ENCODE measurements at places on chromosomes 7 and 10.

- H3K36me3 ChIP-seq, result no peaks in the 10 kb centered on the region
- H3K4me3 ChIP-seq, result peak within 1 kb of the TSS; percentile 53
- no peaks in the 10 kb centered on the region for H3K4me1 ChIP-seq
- H3K27ac ChIP-seq, result peak within 1 kb of the TSS; percentile 47
- H3K27me3 ChIP-seq, result no peaks in the 10 kb centered on the region
Measured at GRCh38 chr7:33905389-33906032, at the start of gene BMPER. Gene BMPER (plus strand): TSS chr7:33905539. CDS start chr7:33905614, 75 bp downstream.

- no peaks in the 10 kb centered on the region for H3K36me3 ChIP-seq
- no peak overlapping the region for H3K4me3 ChIP-seq
- no peak for DNase-seq
- peak overlapping the region; percentile 19 for H3K27ac ChIP-seq
- peaks cover 33% of the 10 kb centered on the region for H3K4me1 ChIP-seq
Measured at GRCh38 chr10:33302208-33302829, 32.1 kb downstream of the NRP1 start.

DNA sequence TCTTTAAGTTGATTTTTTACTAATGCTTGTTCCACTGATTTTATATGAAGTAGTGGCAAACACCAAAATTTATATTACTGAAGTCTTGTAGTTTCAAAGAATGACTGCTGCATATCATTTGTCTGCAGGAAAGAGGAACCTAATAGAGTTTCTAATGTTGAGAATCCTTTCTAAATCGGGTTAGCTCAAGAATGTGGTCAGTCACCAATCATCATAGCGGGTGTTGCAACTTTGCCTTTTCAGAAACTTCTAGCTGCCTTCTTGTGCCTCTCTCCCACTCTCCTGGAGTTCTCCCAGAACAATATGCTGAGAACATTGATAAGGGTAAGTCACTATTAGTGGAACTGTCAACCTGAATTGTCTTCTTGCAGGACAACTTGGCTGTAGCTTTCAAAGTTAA is 524.8 kb upstream of the SORCS1 start:
- no peak overlapping the region for H3K4me3 ChIP-seq
- no peaks in the 10 kb centered on the region for H3K36me3 ChIP-seq
- no peak overlapping the region for H3K27ac ChIP-seq
- no peaks in the 10 kb centered on the region for H3K27me3 ChIP-seq
- peak; percentile 38 for DNase-seq

- no peak for DNase-seq
- peaks cover 18% of the 10 kb centered on the region for H3K4me1 ChIP-seq
- no peaks in the 10 kb centered on the region for H3K36me3 ChIP-seq
- H3K27ac ChIP-seq, result no peak overlapping the region
Measured at GRCh38 chr7:117085769-117086463, 132.6 kb downstream of the ST7 start.

DNA sequence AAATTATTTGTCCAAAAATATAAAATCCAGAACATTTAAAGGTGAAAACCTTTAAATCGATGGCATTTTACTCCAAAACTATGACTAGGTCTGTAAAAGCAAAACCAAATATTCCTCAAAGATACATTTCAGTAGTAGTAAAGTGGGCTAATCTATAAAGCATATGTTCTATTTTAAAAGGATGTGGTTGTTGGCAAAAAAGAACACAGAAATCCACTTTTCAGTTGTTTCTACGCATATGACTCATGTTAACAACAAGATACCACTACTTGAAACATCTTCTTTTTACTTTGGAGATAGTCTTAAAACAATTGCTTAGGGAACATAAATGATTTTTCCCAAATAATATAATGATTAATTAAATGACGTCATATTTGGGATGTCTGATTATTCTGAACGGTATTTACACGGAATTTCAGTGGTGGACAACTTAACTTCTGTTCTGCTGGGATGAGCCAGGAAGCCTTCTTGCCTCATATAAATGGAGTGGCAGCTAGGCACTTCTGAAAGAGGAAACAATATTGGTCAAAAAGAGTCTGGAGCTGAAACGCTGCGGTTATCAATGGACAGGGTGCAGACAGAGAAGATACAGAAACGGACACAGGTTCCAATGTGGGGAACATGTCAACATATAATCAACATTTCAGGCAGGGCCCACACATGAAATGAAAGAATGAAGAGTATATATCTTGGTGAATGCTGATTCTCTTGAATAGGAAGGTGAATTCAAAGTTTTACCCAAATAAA is 78.5 kb downstream of the ETV1 start:
- DNase-seq, result no peak
- no peaks in the 10 kb centered on the region for H3K4me1 ChIP-seq
- H3K36me3 ChIP-seq, result no peaks in the 10 kb centered on the region
- H3K27ac ChIP-seq, result no peak overlapping the region

DNA sequence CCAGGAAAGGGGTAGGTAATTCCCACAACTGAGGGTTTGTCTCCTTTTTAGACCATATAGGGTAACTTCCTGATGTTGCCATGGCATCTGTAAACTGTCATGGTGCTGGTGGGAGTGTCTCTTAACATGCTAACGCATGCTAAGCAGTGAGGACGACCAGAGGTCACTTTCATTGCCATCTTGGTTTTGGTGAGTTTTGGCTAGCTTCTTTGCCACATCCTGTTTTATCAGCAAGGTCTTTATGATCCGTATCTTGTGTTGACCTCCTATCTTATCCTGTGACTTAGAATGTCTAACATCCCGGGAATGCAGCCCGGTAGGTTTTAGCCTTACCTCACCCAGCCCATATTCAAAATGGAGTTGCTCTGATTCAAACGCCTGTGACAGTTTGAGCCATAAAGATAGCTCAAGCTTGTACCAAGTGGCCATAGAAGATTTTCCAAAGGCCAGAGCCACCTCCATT is 176.0 kb upstream of the NAMPT start:
- DNase-seq, result no peak
- no peaks in the 10 kb centered on the region for H3K27me3 ChIP-seq
- H3K4me3 ChIP-seq, result no peak overlapping the region

- no peaks in the 10 kb centered on the region for H3K27me3 ChIP-seq
- no peaks in the 10 kb centered on the region for H3K4me1 ChIP-seq
- DNase-seq, result no peak
- H3K27ac ChIP-seq, result no peak overlapping the region
- no peaks in the 10 kb centered on the region for H3K36me3 ChIP-seq
Measured at GRCh38 chr10:69010151-69010640, 21.6 kb downstream of the KIFBP start.

- H3K4me3 ChIP-seq, result no peak overlapping the region
- H3K36me3 ChIP-seq, result no peaks in the 10 kb centered on the region
- DNase-seq, result no peak
- H3K4me1 ChIP-seq, result no peaks in the 10 kb centered on the region
- no peak overlapping the region for H3K27ac ChIP-seq
Measured at GRCh38 chr10:271201-271600, 135.9 kb downstream of the ZMYND11 start.

DNA sequence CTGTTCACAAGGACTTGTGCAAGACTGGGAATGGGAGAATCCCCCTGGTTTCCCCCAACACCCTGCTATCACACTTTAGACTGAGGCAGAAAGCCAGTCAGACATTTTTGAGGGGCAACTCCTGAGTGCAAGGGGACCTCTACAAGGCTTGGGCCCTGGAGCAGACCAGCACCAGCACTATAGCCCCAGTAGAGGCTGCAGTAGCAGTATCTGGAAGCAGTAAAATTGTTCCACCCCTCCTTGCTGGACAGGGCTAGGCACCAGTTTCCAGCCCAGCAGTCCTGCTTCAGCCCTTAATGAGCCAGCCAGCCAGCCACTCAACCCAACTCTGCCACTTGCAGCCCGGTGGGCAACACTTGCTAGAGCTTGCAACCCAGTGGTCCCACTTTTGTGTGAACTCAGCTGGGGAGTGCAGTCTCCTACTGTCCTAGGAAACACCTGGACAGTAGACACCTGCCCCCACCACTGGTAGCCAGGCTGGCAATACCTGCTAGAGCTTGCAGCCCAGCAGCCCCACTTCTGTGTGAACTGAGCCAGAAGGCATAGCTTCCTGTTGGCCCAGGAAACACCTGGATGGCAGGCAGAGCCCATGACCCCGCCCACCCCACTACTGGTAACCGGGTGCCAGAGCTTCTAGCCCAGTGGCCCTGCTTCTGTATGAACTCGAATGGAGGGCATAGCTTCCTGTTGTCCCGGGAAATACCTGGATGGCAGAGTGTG is 65.0 kb downstream of the FBXL13 start:
- H3K4me3 ChIP-seq, result no peak overlapping the region
- no peak overlapping the region for H3K27ac ChIP-seq
- no peaks in the 10 kb centered on the region for H3K27me3 ChIP-seq
- no peaks in the 10 kb centered on the region for H3K4me1 ChIP-seq
- no peaks in the 10 kb centered on the region for H3K36me3 ChIP-seq

DNA sequence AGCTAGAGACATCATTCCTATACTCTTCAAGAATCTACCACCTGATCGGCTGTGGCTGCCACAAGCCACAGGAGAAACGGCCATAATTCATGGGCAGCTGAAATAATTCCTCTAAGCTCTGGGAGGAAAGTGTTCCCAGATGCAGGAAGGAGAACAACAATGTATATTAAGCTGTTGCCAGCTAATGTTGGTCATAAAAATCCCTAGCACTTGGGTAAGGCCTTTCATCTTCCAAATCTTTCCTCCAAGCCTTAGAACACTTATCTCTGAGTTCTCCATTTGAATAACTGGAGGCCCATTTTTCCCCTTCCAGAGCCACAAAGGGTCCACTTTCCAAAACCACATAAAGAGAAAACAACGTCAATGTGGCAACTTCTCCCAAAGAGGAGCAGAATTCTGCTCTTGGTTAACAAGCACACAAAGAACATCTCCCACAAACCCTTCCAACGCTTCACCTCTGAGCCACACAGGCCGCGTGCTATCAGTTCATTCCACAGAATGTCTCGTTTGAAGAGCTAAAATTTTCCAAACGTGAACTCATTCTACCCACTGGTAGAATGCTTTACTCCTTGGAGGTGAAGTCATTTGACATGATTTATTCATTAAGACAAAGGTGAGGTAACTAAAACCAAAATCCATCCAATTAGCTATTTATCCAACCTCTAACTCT is 11.2 kb downstream of the KCNMA1 start:
- no peaks in the 10 kb centered on the region for H3K4me1 ChIP-seq
- no peak for DNase-seq
- no peaks in the 10 kb centered on the region for H3K36me3 ChIP-seq
- no peak overlapping the region for H3K27ac ChIP-seq
- no peak overlapping the region for H3K4me3 ChIP-seq
- H3K27me3 ChIP-seq, result no peaks in the 10 kb centered on the region

GRCh38 chr10:125411724-125412123 is 251.4 kb upstream of the CTBP2 start:
- H3K27ac ChIP-seq, result no peak overlapping the region
- H3K27me3 ChIP-seq, result no peaks in the 10 kb centered on the region

Measured in testis (tissue), 5 donors.